Activated T-helper 2 cell treated with anti-CD3 and anti-CD28 coated beads, Interferon-gamma antibody, Interleukin-2, Interleukin-4, amounts not matched to agents 10 μg/mL and 5 μg/mL and 100 μg/mL, durations not matched to agents 14 hours and 24 hours and 36 hours (primary cell): ENCODE measurements at places on chromosomes 5 and 9. TPM values are rescaled to one million over a fixed set of nuclear protein-coding genes. Genes with fewer than 3 reads are reported as not detected.

ANKRD20A1 gene
- 1.1 and 1.2 TPM in 2 replicates for total RNA-seq

DMGDH gene
- total RNA-seq, result 0.37 and 0.41 TPM in 2 replicates

- no peak for DNase-seq
- peaks cover 9% of the 10 kb centered on the region for H3K4me1 ChIP-seq
- H3K36me3 ChIP-seq, result no peaks in the 10 kb centered on the region
- H3K27me3 ChIP-seq, result no peaks in the 10 kb centered on the region
These were observed 625.5 kb upstream of the RORB start for GRCh38 chr9:73871636-73872035.

RIC1 gene
- total RNA-seq, result 21.5 and 22.1 TPM in 2 replicates

PCDHGA7 gene
- total RNA-seq, result 0.16 and 0.30 TPM in 2 replicates

GRCh38 chr9:111065414-111065813 lies 27.1 kb upstream of the LPAR1 start:
- no peaks in the 10 kb centered on the region for H3K36me3 ChIP-seq
- H3K27me3 ChIP-seq, result peaks cover 3% of the 10 kb centered on the region
- DNase-seq, result no peak

ZFP37 gene
- 0.21 and 0.30 TPM in 2 replicates for total RNA-seq
